ENCODE measurements at places on chromosomes 1 and 21. TPM values are rescaled to one million over a fixed set of nuclear protein-coding genes. Genes with fewer than 3 reads are reported as not detected.

DNA sequence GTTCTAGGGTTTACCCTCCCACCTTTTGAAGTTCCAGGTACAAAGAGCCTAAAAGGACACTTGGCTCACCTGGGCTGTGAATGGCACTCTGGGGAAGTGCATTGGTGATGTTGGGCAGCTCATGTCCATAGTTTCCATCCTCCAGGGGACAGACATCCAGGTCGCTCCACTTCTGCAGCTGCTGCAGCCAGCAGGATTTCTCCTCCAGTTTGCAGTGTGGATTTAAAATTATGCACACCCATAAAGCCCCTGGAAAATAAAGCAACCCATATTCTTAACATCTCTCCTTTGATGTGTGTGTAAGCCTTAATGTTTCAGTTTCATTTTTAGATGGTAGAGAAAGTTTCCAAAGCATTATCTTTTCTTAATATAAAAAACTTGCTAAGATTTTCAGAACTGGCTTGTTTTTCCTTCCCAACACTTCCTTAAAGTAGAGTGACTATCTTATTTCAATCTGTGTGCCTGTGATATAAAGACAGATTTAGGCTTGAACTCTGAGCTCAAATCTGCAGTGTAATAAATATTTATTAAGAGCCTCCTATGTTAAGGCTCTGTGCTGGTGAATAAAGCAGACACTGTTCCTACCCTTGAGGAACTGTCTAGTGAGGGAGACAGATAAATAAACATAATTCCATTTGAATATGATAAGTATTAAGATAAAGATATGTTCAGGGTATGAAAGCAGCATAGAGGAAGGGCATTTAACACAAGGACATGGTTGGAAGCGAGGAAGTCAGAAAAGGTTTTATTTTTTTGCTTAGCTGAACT is 39.1 kb downstream of the UROD start:
- no peak for DNase-seq
- H3K4me3 ChIP-seq = no peak overlapping the region
- H3K36me3 ChIP-seq = no peaks in the 10 kb centered on the region

DNA sequence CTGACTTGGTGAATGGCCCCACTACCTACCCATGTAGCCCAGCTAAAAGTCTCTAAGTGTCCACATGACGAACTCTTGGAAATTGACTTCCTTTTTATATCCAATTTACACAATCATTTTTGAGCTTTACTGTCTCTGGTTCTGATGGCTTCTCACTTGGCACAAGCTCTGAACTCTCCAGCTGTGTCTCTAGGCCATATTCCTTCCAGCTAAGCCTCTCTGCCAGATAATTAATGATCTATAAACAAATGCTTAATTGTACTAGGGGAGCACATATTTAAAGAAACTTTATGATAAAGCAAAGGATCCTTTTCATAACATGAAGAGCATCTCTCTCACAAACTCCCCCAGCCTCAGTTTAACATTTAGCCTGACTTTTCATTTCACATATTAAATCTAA is 16.3 kb upstream of the BEND5 start:
- no peak for DNase-seq
- H3K27me3 ChIP-seq = no peaks in the 10 kb centered on the region
- no peak overlapping the region for H3K4me3 ChIP-seq
- H3K4me1 ChIP-seq = no peaks in the 10 kb centered on the region

- no peak for DNase-seq
- H3K27ac ChIP-seq = no peak overlapping the region
- no peaks in the 10 kb centered on the region for H3K27me3 ChIP-seq
- peaks cover 9% of the 10 kb centered on the region for H3K4me1 ChIP-seq
- peaks cover 4% of the 10 kb centered on the region for H3K36me3 ChIP-seq
Observed at GRCh38 chr1:9766759-9767442, 56.9 kb downstream of the CLSTN1 start.

DNA sequence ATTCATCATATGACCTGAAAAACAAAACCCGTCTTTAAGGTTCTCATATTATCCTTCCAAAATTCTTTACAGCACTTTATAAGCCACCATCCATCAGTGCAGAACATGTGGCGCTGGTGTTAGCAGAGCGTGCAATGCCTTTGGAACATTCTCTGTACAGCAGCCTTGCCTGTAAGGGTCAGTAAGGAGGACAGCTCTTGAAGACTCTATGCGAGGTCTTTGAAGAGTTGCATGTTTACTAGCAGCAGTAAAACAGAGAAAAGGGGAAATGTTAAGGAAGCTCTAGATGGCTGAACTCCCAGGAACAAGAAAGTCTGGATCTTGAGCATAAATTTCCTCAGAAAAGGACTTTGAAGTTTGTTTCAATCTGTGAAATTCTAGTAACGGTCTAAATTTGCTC is 365.6 kb downstream of the DUSP10 start:
- no peak overlapping the region for H3K4me3 ChIP-seq
- no peaks in the 10 kb centered on the region for H3K36me3 ChIP-seq
- no peaks in the 10 kb centered on the region for H3K4me1 ChIP-seq
- DNase-seq = no peak
- no peak overlapping the region for H3K27ac ChIP-seq
- no peaks in the 10 kb centered on the region for H3K27me3 ChIP-seq

GRCh38 chr1:77060000-77060399 is 159.2 kb downstream of the PIGK start:
- H3K4me1 ChIP-seq = no peaks in the 10 kb centered on the region
- no peak overlapping the region for H3K4me3 ChIP-seq
- H3K36me3 ChIP-seq = no peaks in the 10 kb centered on the region
- no peaks in the 10 kb centered on the region for H3K27me3 ChIP-seq

DNA sequence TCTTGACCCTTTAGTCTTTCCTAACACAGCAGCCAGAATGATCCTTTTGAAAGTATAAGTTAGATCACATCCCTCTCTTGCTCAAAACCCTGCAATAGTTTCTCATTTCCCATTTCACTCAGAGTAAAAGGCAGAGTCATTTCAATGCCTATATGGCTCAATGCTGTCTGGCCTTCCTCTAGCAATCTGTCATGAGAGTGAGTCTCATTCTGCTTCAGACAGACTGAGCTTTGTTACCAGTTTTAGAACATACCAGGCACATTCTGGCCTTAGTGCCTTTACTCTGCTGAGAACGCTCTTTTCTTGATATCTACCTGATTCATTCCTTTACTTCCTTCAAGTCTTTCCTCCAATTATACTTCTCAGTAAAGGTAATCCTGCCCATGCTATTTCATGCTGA is 372.8 kb upstream of the PKN2 start:
- no peak for DNase-seq
- H3K27me3 ChIP-seq = no peaks in the 10 kb centered on the region
- H3K4me1 ChIP-seq = no peaks in the 10 kb centered on the region
- H3K36me3 ChIP-seq = no peaks in the 10 kb centered on the region
- H3K4me3 ChIP-seq = no peak overlapping the region

GRCh38 chr1:236063919-236064673 is 794 bp downstream of the NID1 start:
- H3K36me3 ChIP-seq = no peaks in the 10 kb centered on the region
- H3K4me3 ChIP-seq = peak overlapping the region; percentile 77
- peak overlapping the region; percentile 93 for H3K27ac ChIP-seq
- peaks cover 37% of the 10 kb centered on the region for H3K4me1 ChIP-seq

GRCh38 chr1:7378346-7379130 is 392.6 kb upstream of the VAMP3 start:
- no peak overlapping the region for H3K4me3 ChIP-seq
- H3K4me1 ChIP-seq = peaks cover 7% of the 10 kb centered on the region
- no peaks in the 10 kb centered on the region for H3K27me3 ChIP-seq
- no peaks in the 10 kb centered on the region for H3K36me3 ChIP-seq
- DNase-seq = no peak
- H3K27ac ChIP-seq = no peak overlapping the region

DNA sequence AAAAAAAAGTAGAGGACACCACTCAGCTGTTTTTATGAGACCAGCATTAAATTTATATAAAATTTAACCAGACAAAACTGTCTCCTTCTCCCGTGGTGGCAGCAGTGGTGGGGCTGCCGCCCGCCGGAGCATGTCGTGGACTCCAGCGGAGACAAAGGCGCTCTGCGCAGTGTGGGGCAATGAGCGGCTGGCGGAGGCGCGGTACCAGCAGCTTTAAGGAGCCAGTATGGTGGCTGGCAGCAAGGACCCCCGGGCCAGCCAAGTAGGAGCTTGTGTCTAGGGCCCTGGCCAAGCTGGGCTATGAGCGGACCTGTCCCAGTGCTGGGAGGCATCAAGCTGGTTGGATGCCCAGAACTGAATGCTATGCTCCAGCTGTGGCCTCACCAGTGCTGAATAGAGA is 2102.9 kb downstream of the NCAM2 start:
- no peaks in the 10 kb centered on the region for H3K27me3 ChIP-seq
- no peak overlapping the region for H3K4me3 ChIP-seq
- DNase-seq = no peak
- no peaks in the 10 kb centered on the region for H3K36me3 ChIP-seq
- no peaks in the 10 kb centered on the region for H3K4me1 ChIP-seq
- no peak overlapping the region for H3K27ac ChIP-seq

DNA sequence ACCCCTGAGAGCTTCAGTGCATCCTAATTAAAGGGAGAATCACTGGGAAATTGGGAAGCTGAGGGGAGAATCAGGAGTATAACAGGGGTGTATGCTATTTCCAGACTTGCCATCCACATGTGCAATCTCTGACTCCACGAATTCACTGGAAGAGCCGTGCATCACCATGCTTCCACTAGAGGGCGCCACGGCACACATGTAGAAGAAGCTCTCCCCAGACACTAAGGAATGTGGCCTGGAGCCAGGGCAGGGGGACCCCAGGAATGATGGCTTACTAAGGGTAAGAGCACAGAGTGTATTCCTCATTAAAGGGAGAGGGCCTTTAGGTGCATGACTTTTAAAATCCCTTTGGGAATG is 81.5 kb downstream of the ABCA4 start:
- peak; percentile 76 for DNase-seq
- no peak overlapping the region for H3K27ac ChIP-seq
- H3K27me3 ChIP-seq = no peaks in the 10 kb centered on the region
- peaks cover 30% of the 10 kb centered on the region for H3K4me1 ChIP-seq
- H3K36me3 ChIP-seq = no peaks in the 10 kb centered on the region

DNA sequence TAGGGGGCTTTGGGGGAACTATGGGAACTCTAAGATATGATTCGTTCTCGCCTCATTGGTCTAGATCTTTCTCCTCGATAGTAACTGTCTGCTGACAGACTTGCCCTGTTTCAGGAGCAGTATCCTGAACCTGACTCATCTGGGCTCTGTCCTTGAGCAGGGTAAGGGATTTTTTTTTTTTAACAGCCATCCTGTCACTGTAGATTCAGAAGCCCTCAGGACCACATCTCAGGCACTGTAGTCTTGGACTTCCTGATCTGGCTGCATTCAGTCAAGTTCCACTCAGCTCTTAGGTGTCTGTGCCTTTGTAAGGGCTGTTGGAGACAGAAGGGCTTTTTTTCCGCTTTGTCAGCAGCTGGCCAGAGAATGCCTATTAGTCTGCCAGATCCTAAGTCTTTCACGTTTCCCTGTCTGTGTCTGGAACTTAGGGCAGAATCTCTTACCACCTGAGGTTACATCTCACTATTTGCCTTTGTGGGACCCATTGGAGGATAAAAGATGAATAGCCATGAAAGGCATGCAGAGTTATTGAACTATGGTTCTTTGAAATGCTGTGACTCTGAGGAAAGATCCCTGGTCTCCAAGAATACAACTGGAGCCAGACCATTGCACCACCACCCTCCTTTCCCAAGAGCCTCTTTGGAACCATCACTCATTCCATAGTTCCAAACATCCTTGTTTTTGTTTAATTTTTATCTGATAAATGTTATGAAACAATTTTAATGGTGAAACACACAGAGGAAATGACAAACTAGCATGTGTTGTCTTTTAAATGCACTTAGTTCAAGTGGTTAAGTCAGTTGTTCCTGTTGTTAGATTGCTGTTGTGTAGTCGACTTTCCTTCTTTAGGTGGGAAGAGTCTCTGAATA is 49.7 kb upstream of the MACF1 start:
- H3K4me1 ChIP-seq = peaks cover 95% of the 10 kb centered on the region
- H3K27me3 ChIP-seq = no peaks in the 10 kb centered on the region
- peak overlapping the region; percentile 59 for H3K27ac ChIP-seq
- no peak overlapping the region for H3K4me3 ChIP-seq

DNA sequence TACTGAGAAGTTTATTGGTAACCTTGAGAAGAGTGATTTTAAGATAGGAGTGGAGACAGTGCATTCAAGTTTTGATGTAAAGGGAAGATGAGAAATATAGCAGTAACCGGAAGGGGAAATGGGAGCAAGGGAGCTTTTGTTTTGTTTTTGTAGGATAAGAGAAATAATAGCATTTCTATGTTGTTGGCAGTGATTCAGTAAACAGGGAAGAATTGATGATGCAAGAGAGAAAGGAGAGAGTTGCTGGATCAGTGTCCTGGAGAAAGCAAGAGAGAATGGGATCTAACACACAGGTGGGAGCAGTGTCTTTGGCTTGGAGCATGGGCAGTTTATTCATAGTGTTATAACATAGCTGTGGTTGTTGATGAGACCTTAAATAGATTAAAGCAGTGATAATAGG is 56.4 kb downstream of the OSBPL9 start:
- no peak overlapping the region for H3K4me3 ChIP-seq
- H3K27ac ChIP-seq = no peak overlapping the region
- H3K36me3 ChIP-seq = no peaks in the 10 kb centered on the region
- peaks cover 22% of the 10 kb centered on the region for H3K4me1 ChIP-seq
- no peaks in the 10 kb centered on the region for H3K27me3 ChIP-seq

- no peaks in the 10 kb centered on the region for H3K27me3 ChIP-seq
- no peak overlapping the region for H3K4me3 ChIP-seq
- H3K4me1 ChIP-seq = peaks cover 8% of the 10 kb centered on the region
Observed at GRCh38 chr1:237166086-237166485, 124.1 kb downstream of the RYR2 start.

GRCh38 chr21:21915816-21916215 is 917.6 kb downstream of the NCAM2 start:
- DNase-seq = no peak
- H3K27me3 ChIP-seq = no peaks in the 10 kb centered on the region

- DNase-seq = no peak
- no peak overlapping the region for H3K27ac ChIP-seq
- H3K4me3 ChIP-seq = no peak overlapping the region
- H3K27me3 ChIP-seq = peaks cover 7% of the 10 kb centered on the region
Observed at GRCh38 chr1:228381356-228381755, 25.3 kb downstream of the TRIM11 start.

DNA sequence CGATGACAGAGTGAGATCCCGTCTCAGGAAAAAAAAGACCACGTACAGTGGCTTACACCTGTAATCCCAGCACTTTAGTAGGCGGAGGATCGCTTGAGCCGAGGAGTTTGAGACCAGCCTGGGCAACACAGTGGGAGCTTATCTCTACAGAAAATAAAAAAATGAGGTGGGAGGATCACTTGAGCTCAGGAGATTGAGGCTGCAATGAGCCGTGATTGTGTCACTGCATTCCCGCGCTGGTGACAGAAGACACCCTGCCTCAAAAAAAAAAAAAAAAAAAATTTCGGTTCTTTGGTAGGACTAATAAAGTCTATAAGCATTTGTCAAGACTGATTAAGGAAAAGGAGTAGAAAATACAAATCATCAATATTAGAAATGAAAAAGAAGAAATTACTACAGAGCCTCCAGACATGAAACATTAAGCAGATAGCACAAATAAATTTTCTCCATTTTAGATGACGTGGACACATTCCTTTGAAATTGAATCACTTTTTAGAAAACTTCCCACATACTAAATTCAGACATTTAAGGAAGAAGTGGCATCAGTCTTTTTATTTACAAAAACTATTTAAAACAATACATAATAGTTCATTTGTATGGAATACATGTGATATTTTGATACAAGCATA is 30.4 kb downstream of the MORC3 start:
- no peak overlapping the region for H3K4me3 ChIP-seq
- H3K4me1 ChIP-seq = no peaks in the 10 kb centered on the region
- no peak overlapping the region for H3K27ac ChIP-seq
- peaks cover 96% of the 10 kb centered on the region for H3K36me3 ChIP-seq
- H3K27me3 ChIP-seq = no peaks in the 10 kb centered on the region

APCS gene
- not detected for total RNA-seq

OXCT2 gene
- 0.47 TPM for total RNA-seq

RGS18 gene
- total RNA-seq = 13.0 TPM

SRRM1 gene
- 115 TPM for total RNA-seq

KCNE2 gene
- not detected for total RNA-seq

C8A gene
- not detected for total RNA-seq
